ENCODE measurements at places on chromosomes 12 and 14.

GRCh38 chr12:79023261-79023660, 158.7 kb downstream of the SYT1 start:
- no peak for DNase-seq

GRCh38 chr14:51107801-51108200, 12.9 kb upstream of the TRIM9 start:
- DNase-seq = no peak

GRCh38 chr12:111976860-111977259, 36.1 kb downstream of the TMEM116 start:
- no peak for DNase-seq

- no peak for DNase-seq
These were observed 78.3 kb upstream of the ATF1 start for GRCh38 chr12:50685641-50686040.

Measured in RPMI8226 (cell line).